Activated naive CD8-positive, alpha-beta T cell treated with anti-CD3 and anti-CD28 coated beads, Interleukin-2, amount 10 ng/mL, durations not matched to agents 7 days and 5 days (primary cell): ENCODE measurements at places on chromosomes 4 and X.

DNA sequence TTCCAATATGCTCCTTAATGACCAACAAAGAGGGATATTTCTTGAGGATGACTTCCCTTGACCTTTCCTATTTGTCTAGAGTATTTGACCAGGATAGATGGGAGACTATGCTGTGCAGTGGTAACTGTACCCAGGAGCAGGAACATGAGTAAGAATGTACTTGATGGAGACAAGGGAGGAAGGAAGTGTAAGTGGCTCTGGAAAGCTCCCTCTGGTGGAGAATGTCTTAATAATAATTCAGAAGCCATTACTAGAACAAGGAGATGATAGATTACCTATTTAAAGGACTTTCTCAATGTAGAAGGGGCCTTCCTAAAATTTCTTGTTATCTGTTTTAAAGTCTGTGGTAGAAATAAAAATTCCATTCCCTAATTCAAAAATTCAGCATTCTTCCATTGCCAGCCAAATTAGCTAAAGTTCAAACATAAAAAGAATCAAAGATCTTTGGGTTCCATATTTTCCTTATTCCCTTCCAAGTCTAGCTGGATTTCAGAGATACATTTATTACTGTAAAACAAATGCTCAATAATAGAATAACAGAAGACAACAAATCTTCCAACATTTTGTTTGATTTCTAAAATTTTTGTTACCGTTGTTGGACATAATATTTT, 83.8 kb downstream of the GRID2 start:
- DNase-seq, result no peak

DNA sequence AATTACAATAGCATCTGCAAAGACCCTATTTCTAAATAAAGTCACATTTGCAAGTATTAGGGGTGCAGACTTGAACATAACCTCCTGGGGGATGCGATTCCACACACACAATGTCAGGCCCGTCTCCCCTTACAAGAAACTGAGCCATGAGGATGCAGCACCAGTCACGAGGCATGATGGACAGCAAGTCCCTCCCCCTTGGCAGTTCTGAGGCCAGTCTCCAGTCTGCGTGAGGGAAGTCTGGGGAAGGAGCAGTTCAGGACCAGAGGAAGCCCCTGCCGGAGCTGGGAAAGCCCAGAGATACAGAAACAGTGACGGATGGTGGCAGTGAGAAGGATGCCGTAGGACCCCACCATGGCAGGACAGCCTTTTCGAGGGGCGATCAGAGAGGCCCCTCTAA, 9.4 kb downstream of the FAM53A start:
- DNase-seq, result no peak

DNA sequence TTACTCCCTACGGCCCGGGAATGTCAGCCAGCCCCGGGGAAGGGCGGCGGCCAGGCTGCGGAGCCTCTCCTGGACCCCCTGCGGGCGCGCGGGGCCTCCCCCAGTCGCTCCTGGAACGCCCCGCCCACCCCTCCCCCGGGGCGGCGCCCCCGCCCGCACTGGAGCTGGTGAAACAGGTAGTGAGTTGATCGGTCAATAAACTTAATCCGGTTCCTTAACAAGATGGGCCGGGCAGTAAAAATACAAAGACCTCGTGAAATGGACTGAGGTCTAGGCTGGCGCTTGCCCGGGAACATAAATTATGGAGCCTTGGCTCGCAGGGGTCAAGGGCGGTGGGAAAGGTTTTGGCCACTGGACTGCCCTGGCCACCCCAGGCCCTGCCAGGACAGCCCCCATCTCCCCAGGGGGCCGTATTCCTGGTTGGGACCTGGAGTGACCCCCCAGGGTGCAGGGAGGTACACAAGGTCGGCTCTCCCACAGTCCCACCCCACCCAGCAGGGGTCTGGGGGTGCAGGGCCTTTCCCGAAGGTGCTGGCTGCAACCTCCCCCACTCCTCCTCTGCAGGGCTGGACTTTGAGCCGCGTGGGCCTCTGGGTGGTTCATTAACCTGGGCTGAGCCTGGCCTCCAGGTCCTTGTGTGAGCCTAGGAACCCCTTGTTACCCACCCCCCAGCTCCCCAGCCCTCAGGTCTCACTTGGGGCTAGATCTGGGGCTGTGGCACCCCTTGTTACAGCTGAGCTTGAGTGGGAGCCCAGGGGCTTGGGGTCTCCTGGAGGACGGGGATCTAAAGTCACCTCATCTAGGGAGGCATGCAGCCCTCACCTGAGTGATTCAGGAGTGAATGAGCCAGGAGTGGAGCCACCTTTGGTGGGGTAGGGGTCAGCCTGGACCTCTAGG, 2.5 kb downstream of the FGFR3 start:
- DNase-seq, result no peak

- DNase-seq, result peak; percentile 27
Measured at GRCh38 chrX:20320461-20321159, 53.9 kb upstream of the RPS6KA3 start.

- DNase-seq, result no peak
Measured at GRCh38 chrX:142428916-142429315, 223.8 kb upstream of the MAGEC2 start.
